ENCODE measurements at places on chromosomes 2 and 18. TPM values are rescaled to one million over a fixed set of nuclear protein-coding genes. Genes with fewer than 3 reads are reported as not detected.
A peak's percentile ranks its signal among the peaks of the same experiment; 100 is the strongest.

CAPN14 gene
- 0.27 TPM for total RNA-seq

MORN2 gene
- total RNA-seq = 54.6 TPM

TCF23 gene
- not detected for total RNA-seq

MROH2A gene
- 15.2 TPM for total RNA-seq

IL37 gene
- not detected for total RNA-seq

AKAIN1 gene
- not detected for total RNA-seq

UGT1A10 gene
- not detected for total RNA-seq

DNA sequence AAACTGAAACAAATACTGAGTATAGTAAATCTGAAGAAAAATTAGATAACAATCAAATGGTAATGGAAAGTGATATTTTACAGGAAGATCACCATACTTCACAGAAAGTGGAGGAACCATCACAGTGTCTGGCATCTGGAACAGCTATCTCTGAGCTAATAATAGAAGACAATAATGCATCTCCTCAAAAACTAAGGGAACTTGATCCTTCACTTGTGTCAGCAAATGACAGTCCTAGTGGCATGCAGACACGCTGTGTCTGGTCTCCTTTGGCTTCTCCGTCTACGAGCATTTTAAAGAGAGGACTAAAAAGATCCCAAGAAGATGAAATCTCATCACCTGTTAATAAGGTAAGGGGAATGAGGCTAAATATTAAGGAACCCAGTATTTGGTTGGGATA is 56.1 kb downstream of the RIF1 start:
- H3K36me3 ChIP-seq = peaks cover 37% of the 10 kb centered on the region
- no peaks in the 10 kb centered on the region for H3K27me3 ChIP-seq
- no peak for DNase-seq
- H3K27ac ChIP-seq = no peak overlapping the region
- no peaks in the 10 kb centered on the region for H3K4me1 ChIP-seq

DNA sequence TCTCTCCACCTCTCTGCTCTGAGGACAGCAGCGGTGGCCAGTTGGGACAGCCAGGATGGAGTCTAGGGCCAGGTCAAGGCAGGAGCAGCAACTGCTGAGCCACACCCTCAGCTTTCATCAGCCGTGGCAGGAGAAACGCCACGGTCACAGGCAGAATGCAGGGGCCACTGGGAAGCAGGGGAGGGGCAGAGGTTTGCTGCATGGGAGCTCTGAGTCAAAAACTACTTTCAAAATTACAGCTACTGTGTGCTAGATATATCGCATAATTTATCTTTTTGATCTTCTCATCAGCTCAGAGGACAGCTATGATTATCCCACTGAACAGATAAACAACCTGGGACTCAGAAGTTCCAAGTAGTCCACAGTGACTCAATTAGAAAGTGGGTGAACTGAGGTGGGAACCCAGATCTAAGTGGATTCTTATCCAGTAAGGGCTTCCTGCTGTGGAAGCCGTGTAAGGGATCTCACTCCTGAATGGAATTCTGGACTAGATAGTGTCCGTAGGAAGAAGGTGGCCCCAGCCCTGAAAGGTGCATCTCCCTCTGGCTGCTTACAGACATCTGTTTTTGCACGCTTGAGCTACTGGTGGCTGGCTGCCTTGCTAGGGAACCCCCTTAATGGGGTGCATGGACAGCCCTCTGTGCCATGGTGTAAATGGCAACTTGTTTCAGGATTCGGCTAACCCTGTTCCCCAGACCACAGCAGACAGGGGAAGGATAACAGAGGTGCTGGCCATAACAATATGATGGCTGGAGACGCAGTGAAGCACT is 194.6 kb upstream of the SMAD2 start:
- H3K36me3 ChIP-seq = no peaks in the 10 kb centered on the region
- no peak for DNase-seq
- peaks cover 42% of the 10 kb centered on the region for H3K4me1 ChIP-seq
- no peak overlapping the region for H3K27ac ChIP-seq
- H3K27me3 ChIP-seq = no peaks in the 10 kb centered on the region
- H3K4me3 ChIP-seq = no peak overlapping the region

DNA sequence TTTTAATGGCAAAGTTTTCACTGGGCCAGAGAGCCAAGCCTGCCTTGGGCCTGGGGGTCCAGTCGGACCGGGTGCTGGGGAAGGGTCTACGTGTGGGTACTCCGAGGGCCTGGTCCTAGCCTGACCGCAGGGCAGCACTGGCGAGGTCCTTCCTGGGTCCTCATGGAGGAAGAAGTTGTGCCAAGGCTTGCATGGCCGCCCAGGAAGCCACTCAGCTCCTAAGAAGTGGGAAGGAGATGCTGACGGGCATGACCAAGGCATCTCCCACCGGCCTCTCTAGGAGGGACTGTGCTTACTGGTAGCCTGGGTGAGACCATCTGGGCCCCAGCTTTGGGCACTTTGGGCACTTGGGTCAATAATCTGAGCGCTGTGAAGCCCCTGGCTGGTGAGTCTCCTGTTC is 22.6 kb downstream of the CIB4 start:
- no peaks in the 10 kb centered on the region for H3K27me3 ChIP-seq
- H3K27ac ChIP-seq = no peak overlapping the region

- peaks cover 87% of the 10 kb centered on the region for H3K4me1 ChIP-seq
- no peak overlapping the region for H3K4me3 ChIP-seq
- H3K27ac ChIP-seq = no peak overlapping the region
- no peaks in the 10 kb centered on the region for H3K27me3 ChIP-seq
- no peaks in the 10 kb centered on the region for H3K36me3 ChIP-seq
Observed at GRCh38 chr2:46329803-46330775, 32.9 kb downstream of the EPAS1 start.

- no peaks in the 10 kb centered on the region for H3K27me3 ChIP-seq
- no peaks in the 10 kb centered on the region for H3K36me3 ChIP-seq
- H3K27ac ChIP-seq = no peak overlapping the region
- peak; percentile 9 for DNase-seq
- no peak overlapping the region for H3K4me3 ChIP-seq
Observed at GRCh38 chr2:98508709-98509066, 64.0 kb downstream of the INPP4A start.

- DNase-seq = no peak
- no peaks in the 10 kb centered on the region for H3K4me1 ChIP-seq
- H3K4me3 ChIP-seq = no peak overlapping the region
- no peak overlapping the region for H3K27ac ChIP-seq
- no peaks in the 10 kb centered on the region for H3K27me3 ChIP-seq
- no peaks in the 10 kb centered on the region for H3K36me3 ChIP-seq
Observed at GRCh38 chr18:34942975-34943374, 98.2 kb upstream of the MAPRE2 start.

DNA sequence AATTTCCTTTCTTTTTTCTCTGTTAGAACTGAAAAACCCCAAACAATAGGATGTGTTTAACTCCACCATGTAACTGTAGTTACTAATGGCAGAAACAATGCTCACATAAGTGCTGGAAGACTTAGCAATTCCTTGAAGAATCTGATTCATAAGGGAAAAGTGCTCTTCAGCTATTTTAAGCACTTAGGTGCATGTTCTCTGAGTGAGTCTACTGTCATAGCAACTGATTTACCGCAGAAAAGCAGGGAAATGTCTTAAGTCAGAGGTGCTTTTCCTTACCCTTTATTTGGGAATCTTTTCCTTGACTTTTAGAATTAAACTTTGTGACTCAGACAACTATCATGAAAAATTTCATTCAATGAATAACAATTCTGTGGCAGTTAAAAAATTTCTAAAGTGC is 65.4 kb upstream of the NABP1 start:
- no peak for DNase-seq
- H3K4me1 ChIP-seq = no peaks in the 10 kb centered on the region
- no peak overlapping the region for H3K27ac ChIP-seq

DNA sequence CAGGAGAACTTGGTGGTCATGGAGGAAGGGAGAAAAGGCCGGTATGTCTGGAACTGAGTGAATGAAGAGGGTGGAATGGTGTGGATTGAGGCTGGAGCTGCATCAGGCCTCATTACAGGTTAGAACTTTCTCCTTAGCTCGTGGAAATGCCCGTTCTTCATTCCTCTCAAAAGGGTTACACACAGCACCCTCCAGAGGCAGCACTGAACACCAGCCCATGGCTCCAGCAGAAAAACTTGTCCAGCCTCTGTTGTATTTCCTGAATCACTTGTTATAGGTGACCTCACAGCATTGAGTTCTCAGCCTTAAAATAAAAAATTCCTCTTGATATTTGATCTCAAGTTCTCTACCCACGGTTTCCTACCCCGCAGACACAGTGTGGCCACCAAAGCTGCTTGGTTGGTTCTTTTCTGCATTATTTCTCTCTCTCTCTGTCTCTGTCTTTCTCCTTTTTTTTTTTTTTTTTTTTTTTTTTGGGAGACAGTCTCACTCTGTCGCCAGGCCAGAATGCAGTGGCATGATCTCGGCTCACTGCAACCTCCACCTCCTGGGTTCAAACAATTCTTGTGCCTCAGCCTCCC is 89.6 kb downstream of the ITGB1BP1 start:
- H3K4me1 ChIP-seq = peaks cover 64% of the 10 kb centered on the region
- H3K27ac ChIP-seq = peak overlapping the region; percentile 86
- DNase-seq = peak; percentile 78
- no peak overlapping the region for H3K4me3 ChIP-seq
- no peaks in the 10 kb centered on the region for H3K36me3 ChIP-seq

DNA sequence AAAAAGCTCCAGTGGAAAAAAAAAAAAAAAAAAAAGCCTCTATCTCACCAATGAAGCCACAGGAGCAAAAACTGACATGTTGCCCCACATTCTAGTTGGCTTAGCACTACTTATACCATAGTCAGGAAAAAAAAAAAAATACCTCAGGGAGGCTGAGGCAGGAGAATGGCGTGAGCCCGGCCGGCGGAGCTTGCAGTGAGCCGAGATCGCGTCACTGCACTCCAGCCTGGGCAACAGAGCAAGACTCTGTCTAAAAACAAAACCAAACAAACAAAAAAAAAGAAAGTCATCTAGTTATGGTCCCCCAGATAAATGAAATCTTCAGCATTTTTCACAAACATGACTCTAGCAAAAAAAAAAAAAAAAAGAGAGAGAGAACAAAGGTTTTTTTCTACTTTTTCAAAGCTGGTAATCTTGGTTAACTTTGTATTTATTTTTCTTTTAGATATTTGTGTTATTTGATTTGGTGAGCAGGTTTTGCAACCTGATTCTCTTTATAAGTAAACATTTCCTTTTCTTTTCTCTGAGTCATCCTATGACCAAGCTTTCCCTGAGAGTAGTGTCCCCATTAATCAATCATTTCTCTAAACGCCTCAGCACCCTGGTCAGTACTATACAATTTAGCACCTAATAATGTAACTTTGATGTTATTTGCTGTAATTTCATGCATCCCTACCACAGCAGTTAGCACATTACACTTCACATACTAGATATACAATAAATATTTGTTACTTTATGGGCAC is 273.7 kb upstream of the PIK3C3 start:
- H3K36me3 ChIP-seq = no peaks in the 10 kb centered on the region
- no peak overlapping the region for H3K27ac ChIP-seq
- no peaks in the 10 kb centered on the region for H3K27me3 ChIP-seq
- H3K4me1 ChIP-seq = no peaks in the 10 kb centered on the region

- H3K4me1 ChIP-seq = no peaks in the 10 kb centered on the region
- no peaks in the 10 kb centered on the region for H3K36me3 ChIP-seq
- no peak for DNase-seq
- H3K4me3 ChIP-seq = no peak overlapping the region
- H3K27me3 ChIP-seq = no peaks in the 10 kb centered on the region
Observed at GRCh38 chr2:62586981-62587380, 81.0 kb upstream of the TMEM17 start.

DNA sequence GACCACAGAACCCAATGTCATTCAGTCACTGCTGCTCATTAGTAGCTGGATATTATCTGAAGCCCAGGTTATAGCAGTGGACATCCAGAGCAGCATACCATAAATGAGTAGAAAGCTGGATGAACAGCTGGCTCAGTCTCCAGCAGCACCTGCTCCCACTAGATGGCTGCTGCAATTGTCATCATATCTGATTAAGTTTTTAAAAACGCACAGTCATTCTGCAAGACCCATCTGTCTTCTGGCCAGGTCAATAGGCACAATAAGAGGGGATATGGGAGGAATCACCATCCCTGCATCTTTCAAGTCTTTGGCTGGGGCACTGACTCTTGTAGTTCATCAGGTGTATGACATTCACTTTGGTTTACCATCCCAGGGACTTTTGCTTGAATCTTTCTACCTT is 55.1 kb upstream of the XDH start:
- no peak overlapping the region for H3K27ac ChIP-seq
- DNase-seq = no peak
- H3K4me3 ChIP-seq = no peak overlapping the region
- H3K36me3 ChIP-seq = no peaks in the 10 kb centered on the region

- H3K4me1 ChIP-seq = peaks cover 7% of the 10 kb centered on the region
- H3K36me3 ChIP-seq = no peaks in the 10 kb centered on the region
- H3K27ac ChIP-seq = peak within 1 kb of the TSS; percentile 96
Observed at GRCh38 chr2:64019083-64019974, at the start of gene VPS54. TSS of gene VPS54 (minus strand) at chr2:64019428. CDS start at chr2:63983999, 35,429 bp downstream.

GRCh38 chr2:125746321-125747164 is 909.4 kb upstream of the GYPC start:
- no peak overlapping the region for H3K27ac ChIP-seq
- no peak overlapping the region for H3K4me3 ChIP-seq
- DNase-seq = no peak
- no peaks in the 10 kb centered on the region for H3K27me3 ChIP-seq

DNA sequence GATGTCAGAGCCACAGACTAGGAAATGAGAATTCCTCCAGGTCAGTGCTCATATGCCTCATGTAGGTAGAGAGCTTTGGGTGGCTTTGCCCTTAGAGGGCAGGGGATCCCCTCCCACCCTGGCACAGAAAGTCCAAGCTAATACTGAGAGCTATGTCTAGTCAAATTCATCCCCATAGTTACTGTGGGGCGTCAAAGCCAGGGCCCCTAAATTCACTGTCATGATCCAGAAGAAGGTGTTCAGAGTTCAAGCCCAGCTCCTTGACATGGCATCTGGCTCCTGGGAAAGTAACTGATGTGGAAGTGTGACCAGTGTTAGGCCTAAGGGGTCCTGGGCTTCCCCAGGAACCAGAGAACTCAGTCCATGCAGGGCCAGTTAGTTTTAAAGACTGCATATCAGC is 1.8 kb downstream of the THNSL2 start:
- no peak overlapping the region for H3K27ac ChIP-seq
- H3K4me3 ChIP-seq = no peak overlapping the region
- no peak for DNase-seq
- no peaks in the 10 kb centered on the region for H3K27me3 ChIP-seq
- peaks cover 10% of the 10 kb centered on the region for H3K4me1 ChIP-seq

DNA sequence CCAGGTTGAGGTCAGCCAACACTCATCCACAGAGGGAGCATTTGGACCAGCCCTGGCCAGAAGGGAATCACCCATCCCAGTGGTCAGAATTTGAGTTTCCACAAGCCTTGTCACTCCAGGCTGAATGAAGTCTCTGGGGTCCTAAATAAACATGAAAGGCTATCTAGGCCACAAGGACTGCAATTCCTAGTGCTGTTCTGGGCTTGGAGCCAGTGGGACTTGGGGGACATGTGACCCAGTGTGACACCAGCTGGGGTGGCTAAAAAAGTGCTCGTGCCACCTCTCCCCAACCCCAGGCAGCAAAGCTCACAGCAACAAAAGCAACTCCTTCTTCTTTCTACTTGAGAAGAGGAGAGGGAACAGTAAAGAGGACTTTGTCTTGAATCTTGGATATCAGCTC is 91.7 kb downstream of the MDH1 start:
- no peak overlapping the region for H3K27ac ChIP-seq
- no peaks in the 10 kb centered on the region for H3K27me3 ChIP-seq
- no peaks in the 10 kb centered on the region for H3K4me1 ChIP-seq
- no peaks in the 10 kb centered on the region for H3K36me3 ChIP-seq

Measured in thyroid gland (tissue), 4 donors.